ENCODE measurements at places on chromosomes 7 and 10.

DNA sequence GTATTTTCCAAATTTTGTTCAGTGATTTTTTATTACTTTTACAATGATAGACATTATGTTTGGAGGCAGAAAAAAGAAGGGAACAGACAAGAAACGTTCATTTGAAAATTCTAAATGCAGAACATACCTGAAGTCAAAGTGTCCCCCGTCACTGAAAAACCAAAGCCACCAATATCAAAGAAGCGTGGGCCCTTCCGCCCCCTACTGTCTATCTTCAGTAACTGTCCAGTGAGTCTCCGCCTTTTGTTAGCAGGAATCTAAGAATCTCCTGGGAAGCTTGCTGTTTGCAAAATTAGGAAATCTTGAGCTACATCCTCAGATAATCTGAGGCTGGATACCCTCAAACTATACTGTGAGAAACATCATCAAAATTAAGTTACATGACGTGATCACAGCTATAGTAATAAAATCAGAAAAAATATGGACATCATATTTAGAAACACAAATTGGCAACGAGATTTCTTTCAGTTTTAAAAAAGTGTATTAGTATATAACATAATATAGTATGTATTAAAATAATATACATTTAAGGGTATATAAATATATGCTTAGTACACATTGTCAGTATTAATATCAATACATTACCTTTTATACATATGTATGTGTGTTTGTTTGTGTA is 169.3 kb upstream of the AKR1E2 start:
- DNase-seq: peak; percentile 69

DNA sequence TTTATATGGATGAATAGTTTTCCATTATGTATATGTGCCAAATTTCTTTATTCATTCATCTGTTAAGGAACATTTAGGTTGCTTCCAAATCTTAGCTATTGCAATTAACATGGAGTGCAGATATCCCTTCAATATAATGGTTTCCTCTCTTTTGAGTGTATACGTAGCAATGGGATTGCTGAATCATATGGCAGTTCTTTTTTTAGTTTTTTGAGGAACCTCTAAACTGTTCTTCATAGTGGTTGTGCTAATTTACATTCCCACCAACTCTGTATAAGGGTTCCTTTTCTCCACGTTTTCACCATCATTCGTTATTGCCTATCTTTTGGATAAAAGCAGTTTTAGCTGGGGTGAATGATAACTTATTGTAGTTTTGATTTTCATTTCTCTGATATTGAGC is 46.5 kb downstream of the FAS start:
- no peak for DNase-seq

DNA sequence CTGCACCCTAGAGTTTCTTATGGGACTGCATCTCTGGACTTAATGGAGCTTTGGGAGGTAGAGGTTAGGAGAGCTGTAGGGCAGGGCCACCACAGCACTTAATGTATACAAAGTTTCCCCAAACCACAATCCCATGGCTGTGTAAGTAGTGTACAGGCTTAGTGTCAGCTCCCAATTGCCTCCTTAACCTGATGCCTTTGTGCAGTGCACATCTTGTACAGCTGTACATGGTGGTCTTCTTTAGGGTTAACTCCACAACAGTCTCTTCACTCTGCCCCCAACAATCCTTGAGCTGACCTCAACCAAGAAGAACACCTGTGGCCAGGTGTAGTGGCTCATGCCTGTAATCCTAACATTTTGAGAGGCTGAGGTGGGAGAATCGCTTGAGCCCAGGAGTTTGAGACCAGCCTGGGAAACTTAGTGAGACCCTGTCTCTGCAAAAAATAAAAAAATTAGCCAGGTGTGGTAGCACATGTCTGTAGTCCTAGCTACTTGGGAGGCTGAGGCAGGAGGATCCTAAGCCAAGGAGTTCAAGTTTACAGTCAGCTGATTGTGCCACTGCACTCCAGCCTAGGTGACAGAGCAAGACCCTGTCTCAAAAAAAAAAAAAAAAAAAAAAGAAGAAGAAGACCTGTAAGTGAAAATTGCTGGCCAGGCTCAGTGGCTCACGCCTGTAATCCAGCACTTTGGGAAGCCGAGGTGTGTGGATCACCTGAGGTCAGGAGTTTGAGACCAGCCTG is 6.8 kb downstream of the PLAU start:
- no peak for DNase-seq

- peak; percentile 27 for DNase-seq
These were observed 134.3 kb downstream of the PRKCQ start for GRCh38 chr10:6445671-6446316.

GRCh38 chr7:78124216-78124615 is 325.6 kb downstream of the PHTF2 start:
- DNase-seq: peak; percentile 10

- DNase-seq: no peak
These were observed 100.6 kb upstream of the MDFIC start for GRCh38 chr7:114821030-114821900.

- no peak for DNase-seq
These were observed 31.2 kb downstream of the STMP1 start for GRCh38 chr7:135693558-135693957.

- no peak for DNase-seq
These were observed 37.4 kb downstream of the RGS10 start for GRCh38 chr10:119505131-119505551.

- no peak for DNase-seq
These were observed 125.5 kb downstream of the FRMD4A start for GRCh38 chr10:14205233-14205632.

GRCh38 chr7:23338863-23339262 is 39.7 kb downstream of the MALSU1 start:
- DNase-seq: no peak

DNA sequence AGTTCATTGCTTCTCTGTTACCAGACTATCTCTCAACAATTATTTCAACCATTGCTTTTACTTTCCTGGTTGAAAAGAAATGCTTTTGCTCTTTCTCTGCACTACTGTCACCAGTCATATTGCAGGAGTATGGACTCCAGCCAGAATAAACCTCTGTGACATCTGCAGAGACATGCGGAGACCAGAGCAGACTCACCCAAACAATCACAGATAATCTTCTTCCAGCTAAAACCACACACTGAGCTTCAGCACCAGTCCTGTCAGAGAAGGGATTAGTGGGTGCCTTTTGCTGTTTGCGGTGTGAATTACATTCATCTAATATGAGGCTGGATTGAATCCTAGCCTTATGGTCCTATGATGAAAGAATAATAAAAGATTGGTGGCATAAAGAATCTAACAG is 258.6 kb downstream of the CNTNAP2 start:
- peak; percentile 97 for DNase-seq

DNA sequence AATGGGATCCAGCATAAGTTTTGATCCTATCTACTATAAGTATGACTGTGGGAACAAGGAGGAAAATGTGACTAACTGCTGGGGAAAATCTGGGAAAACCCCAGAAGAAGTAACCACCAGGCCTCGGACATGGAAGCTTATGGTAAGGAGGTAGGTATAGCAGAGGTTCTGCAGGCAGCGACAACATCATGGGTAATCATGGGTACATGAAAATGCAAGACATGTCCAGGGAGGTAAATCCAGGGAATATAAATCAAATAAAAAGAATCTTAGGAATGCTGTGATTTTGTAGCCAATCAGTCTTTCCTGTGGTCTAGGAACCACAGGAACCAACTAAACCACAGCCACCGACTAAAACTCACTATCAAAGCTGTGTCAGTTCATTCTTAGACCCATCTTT is 168.3 kb upstream of the NPY start:
- no peak for DNase-seq

DNA sequence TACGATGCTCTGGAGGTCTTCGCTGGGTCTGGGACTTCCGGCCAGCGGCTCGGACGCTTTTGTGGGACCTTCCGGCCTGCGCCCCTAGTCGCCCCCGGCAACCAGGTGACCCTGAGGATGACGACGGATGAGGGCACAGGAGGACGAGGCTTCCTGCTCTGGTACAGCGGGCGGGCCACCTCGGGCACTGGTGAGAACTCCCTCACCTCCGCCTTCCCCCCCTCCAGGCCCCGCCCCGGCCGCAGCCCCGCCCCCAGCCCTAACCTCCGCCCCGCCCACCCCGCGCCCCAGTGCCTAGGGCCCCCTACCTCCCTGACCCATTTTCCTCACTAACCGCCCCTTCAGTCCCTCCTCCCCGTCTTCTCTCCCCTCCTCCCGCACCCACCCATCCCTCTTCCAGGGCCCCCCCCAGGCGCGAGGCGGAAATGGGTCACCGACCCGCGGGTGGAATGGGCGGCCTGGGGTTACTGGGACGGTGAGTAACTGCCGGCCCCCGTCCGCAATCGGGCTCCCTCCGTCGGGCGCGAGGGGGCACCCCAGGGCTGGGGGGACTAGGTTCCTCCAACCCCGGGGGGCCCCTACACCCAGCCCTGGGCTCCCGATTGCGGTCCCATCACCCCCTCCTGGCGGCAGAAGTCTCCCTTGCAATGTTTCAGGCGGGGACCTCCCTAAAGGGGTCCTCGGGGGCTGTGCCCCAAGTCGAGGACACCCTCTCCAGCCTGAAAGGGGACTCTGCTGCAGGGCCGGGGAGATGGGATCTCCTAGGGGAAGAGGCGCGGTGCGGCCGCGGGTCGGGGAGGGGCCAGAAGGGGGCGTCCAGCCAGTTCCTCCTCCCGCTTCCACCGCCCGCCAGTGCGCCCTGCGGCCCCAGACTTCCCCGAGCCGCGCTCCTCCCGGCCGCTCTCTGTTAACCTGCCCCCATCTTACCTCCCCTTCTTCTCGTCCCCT is 2.1 kb downstream of the PCOLCE start:
- DNase-seq: peak; percentile 82

- no peak for DNase-seq
These were observed 128.8 kb upstream of the GPR26 start for GRCh38 chr10:123537188-123537961.

GRCh38 chr10:30351502-30351901 is 2.4 kb upstream of the MTPAP start:
- DNase-seq: no peak

- DNase-seq: no peak
These were observed 95.5 kb downstream of the UBE3C start for GRCh38 chr7:157234271-157234670.

DNA sequence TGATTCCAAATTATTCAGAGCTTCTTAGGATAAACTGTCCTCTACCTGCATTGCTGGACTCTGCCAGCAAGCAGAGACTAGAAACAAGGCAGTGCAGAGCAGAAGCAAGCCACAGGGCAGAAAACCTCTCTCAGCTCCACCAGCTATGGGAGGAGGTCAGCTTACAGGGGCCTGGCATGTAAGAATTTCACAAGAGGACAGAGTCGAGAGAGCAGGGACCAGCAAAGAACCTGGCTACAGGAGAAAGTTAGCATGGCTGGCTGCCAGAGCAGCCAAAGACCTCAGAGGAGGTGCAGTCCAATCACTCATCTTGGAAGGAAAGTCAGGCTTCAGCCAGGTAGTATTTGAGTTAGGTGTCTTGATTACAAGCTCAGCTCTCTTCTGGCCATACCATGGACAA is 62.9 kb downstream of the ENO4 start:
- no peak for DNase-seq

GRCh38 chr10:76456197-76456596 is 1024.8 kb downstream of the LRMDA start:
- DNase-seq: no peak

DNA sequence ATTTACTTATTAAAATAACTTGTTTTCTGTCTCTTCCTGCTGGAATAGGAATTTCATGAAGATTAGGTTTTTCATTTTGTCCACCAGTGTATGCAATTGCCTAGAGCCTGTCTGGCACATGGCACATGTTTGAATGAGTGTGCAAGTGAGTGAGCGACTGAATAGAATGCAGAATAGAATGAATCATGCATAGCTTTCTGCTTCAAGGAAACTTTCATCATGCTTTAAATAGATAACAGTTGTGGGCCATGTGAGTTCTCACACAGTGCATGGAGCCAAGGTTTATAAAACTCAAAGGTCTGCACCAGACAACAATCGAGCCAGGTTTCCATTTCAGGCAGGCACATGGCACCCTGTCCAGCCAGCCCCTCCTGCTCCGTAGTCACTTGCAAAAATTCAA is 74.2 kb upstream of the HECW1 start:
- no peak for DNase-seq

DNA sequence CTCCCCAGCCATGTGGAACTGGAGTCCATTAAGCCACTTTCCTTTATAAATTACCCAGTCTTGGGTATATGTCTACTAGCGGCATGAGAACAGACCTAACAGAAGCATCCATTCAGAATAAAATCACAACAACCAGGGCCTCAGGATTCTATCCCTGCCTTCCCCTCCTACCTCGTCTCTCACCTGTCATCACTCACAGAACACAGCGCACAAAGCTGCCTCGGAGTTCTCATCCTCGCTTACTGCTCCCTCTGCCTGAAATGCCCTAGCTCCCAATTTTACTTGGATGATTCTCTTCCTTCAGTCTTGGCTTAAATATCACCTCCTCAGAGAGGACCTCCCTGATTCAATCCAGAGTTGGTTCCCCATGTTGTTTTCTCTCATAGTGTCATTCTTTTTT is 70.7 kb upstream of the AFAP1L2 start:
- DNase-seq: no peak

DNA sequence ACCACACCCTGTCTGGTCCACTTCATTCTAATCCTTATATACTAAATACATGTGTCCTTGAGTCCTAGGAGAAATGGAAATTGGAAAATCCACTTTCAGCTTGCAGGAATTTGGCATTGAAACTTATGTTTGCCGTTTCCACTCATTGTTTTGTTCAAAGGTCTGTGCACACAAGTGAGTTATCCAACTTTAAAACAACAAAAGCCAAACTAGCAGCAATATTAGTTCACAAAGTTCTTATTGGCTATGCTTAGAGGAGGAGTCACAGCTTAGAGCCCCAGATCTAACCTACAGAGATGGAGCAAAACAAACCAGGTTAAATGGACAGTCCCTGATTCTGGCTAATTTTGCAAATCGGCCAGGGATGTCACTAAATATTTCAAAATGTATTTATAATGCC is 44.6 kb upstream of the AFAP1L2 start:
- DNase-seq: no peak

DNA sequence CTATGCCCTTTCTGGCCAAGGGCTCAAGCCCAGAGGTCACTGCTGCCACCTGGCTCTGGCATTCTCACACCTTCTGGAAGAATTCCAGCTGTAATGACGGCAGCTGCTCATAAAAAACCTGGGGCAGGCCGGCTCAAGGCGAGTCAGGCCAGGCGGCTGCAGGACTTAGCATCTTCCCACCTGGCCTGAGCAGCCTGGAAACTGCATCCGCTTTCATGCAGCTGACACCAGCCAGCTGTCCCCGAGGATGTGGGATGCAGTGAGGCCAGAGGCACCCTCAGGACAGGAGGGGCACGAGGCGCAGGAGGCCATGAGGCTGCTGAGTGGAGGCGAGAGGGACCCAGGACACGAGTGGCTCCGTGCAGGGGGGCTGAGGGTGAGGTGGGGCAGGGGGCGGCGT is 47.5 kb upstream of the ADGRA1 start:
- no peak for DNase-seq

DNA sequence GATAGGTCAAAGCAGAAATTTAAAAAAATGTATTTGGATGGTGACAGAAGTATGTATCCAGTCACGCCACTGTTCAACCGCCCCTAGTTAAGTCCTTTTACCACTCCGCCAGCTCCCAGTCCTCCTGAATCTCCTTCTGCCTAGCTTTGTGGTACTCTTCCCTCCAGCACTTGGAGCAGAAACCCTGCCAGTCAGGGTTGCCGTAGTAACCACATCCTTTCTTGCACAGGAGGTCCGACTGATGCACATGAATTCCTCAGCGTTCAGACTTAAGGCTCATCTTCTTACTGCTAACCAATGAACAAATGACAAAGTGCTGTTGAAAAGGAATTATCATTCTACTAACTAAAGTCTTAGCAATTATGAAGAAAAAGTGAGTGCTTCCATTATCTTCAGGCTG is 175.3 kb upstream of the KCTD7 start:
- DNase-seq: no peak

All from NCI-H82 (cell line).